NCI-H460 (cell line): ENCODE measurements at places on chromosomes 12 and 14.
A peak's percentile ranks its signal among the peaks of the same experiment; 100 is the strongest.

DNA sequence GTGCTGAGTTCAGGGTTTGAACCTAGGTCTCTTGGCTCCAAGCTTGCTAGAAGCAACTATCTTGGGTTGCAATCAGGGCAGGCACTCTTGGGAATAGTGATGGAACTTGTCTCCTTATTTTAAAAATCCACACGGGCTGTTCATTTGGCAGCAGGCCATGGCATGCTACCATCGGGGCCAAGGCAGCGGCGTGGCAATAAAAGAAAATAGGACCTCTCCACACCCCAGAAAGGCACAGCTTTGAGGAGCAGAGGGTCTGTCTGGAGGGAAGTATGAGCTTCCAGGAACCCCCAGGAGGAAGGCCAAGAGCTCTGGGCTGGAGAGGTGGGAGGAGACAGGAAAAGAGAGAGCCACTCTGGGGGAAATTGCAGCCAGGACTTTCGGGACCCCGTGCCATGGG, 15.3 kb downstream of the RPS6KL1 start:
- no peak for DNase-seq

GRCh38 chr14:93029911-93030508, 85.7 kb downstream of the ITPK1 start:
- DNase-seq: no peak

GRCh38 chr14:106556665-106557289, 1030.4 kb downstream of the TMEM121 start:
- peak; percentile 33 for DNase-seq

GRCh38 chr14:56959869-56960268, 149.6 kb upstream of the OTX2 start:
- DNase-seq: no peak

DNA sequence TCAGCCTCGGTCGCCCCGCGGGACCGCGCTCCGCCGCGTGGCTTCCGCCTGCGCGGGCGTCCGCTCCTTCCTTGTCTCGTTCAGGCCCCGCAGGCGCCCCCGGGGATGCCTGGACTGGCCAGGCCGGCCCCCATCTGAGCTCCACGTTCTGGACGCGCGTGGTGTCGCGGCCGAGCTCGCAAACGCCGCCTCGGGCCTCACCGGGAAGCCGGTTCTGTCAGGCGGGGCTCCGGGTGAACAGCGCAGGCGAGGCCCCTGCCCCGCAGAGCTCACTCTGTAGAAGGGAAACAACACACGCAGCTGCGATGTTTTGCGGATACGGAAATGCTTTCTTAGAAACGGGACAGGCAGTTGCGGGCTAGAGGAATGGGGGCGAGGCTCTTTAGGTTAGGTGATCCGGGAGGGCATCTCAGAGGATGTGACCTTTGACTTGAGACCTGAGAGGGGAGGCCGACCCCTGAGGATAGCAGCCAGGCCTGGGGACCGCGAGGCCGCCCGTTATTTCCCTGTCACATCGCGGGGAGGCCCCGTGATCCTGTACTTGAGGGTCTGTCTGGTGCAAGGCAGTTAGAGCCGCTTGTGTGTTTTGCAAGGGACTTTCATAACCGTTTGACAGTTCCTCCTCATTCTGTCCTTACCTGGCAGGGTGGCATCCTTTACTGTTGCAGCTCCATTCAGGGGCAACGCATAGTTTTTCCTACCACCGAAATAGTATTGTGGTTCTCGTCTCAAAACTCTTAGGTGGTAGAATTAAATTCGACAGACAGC, 584 bp downstream of the VRK1 start:
- DNase-seq: no peak

- DNase-seq: peak; percentile 88
These were observed 19.3 kb upstream of the KRT7 start for GRCh38 chr12:52213564-52214420.

- no peak for DNase-seq
These were observed at the start of gene CCDC85C for GRCh38 chr14:99603471-99604277. CCDC85C (minus strand) TSS chr14:99604207; CDS start chr14:99603959, 248 bp downstream.

GRCh38 chr12:52171950-52172512, 19.8 kb downstream of the KRT80 start:
- DNase-seq: no peak

DNA sequence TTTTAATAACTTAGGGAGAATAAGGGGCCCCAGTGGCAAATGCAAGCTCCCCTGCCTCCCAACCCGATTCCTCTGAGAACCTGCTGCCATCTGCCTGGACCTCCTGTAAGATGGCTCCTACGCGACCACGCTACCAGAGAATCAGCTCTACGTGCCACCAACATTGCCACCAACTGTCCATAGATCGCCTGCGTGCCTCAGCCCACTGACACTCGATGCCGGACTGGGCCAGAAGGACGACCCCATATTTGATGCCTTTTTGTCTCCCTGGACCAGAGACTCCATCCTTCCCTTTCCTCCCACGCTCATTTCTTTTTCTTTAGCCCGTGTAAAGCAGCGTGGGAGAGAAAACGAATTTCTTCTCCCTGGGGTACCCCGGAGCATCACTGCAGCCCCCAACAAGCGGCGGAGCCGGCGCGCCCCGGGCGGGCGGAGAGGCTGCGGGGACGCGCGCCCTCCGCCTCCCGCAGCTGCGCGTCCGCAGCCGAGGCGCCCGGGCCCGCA, 565 bp upstream of the KLHL42 start:
- no peak for DNase-seq

- no peak for DNase-seq
These were observed 29.0 kb downstream of the ADGRD1 start for GRCh38 chr12:130982565-130983225.
